ENCODE measurements at places on chromosomes 2 and 18.

DNA sequence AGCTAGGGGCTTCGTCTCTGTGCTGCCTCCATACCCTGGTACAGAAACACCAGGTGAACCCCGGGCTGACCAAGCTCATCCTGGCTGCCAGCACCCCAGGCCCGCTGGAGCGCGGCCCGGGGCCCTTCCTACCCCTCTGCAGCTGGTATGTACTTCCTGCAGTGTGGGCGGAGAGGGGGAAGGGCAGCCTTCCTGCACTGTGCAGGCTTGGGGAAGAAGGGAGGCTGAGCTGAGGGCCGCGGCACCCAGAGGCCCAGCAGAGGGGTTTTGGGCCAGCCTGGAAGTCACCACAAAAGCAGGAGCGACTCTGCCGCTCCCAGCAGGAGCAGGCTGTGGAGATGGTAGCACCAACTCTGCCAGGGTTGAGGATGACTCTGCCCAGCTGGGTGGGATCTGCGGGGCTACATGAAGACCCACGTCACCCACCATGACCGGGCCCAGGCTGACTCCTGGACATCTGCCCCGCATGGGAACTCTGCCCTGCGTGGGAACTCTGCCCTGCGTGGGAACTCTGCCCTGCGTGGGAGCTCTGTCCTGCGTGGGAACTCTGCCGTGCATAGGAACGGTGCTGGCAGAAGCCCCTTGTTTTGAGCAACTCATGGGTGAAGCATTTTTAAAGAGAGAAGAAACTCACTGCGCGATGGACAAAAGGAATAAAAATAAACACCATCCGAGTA is 273.3 kb downstream of the NDUFA10 start:
- DNase-seq: no peak

- DNase-seq: no peak
These were observed 70.3 kb upstream of the CWC22 start for GRCh38 chr2:180077295-180077906.

DNA sequence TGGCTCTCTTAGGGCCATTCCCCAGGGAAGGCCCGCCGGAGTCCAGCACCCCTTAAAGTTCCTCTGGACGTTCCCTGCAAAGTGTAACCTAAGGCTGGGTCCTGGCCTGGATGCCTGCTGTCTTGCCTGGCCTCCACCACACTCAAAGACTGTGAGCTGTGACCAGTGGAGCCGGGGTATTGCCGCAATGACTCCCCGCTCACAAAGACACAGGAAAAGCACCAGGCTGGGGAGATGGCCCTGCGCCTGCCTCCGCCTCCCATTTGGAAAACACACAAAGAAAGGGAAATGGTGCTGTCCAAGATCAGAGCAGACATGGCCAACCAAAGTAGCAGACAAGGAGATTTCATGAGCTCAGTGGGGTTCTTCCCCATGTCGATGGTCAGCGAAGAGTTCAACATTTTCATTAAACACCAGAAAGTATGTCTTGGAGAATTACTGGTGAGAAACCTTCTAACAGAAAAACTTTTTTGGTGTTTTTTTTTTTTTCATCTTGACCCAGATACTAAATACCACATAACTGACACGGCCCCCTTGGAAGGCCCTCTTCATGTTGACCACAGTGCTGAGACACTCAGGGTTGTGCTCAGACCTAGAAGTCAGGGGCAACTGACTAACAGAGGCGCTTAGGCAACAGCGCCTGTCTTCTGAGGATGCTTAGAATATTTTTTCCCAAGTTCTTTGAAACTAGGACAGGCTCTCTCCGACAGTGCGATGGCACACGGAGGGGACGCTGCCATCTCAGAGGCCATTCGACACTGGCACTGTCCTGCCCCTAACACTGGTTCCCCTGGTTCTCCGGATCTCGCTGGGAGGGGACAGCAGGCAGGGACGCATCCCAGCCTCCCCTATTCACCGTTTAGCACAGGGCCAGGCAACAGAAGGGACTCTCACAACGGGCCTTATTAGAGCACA is 226.4 kb upstream of the ID2 start:
- DNase-seq: no peak

DNA sequence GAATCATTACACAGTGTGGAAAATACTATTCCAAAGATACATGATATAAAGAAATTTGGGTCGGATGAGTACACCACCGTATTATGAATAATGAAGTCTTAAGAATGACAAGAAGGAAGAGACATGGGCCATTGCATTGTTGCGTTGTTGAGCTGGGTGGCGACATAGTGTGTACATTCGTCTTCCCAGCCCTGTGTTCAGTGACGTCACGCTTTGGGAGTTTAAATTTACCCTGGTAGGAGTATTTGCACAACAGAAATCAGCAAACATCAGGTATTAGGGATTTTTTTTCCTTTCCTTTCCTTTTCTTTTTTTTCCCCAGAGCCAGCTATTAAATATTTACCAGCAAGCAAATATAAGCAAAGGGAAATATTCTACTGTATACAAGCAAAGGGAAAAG is 347.2 kb upstream of the NETO1 start:
- DNase-seq: no peak

DNA sequence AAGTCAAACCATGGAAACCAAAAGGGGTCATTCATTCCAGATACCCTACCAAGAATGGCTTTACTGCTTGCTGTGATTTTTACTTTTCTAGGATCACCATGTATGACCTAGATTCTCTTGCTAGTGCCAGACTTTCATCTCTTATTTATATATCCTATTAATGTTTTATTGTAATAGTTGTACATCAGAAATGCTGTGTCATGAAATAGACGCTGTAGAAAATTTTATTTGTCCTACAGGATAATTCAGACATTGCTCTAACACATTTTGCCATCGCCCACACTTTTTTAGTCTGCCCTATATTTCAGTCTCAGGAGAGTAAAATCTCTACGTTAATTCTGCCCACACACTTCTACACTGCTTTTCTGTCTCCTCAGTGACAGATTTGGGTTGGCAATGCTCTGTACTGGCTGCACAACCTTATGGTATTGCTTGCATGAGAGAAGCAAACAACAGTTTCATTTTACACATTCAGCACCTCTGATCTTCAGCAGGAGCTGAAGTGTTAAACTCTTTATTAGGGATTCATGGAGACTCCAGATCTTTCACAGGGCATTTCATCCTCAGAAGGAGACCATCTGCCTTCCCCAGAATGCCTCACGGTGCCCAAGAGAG is 871.8 kb upstream of the CHAC2 start:
- no peak for DNase-seq

DNA sequence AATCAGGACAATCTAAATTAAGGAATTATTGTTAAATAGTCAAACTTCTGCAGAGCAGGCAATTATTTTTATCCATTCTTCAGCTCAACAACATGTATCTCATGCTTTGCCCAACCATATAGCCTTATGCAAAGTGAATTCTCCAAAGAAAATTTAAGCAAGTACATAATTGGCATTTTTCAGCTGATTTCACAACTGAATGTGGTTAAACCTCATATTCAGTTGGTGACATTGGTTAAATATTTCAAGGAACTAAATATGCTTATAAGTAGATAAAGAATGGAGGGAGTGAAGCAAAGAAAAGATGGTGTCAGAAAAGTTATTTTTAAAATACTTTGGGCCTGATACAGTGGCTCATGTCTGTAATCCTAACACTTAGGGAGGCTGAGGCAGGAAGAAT is 816.2 kb downstream of the NRXN1 start:
- no peak for DNase-seq
